ENCODE measurements at places on chromosomes 12 and 14.

DNA sequence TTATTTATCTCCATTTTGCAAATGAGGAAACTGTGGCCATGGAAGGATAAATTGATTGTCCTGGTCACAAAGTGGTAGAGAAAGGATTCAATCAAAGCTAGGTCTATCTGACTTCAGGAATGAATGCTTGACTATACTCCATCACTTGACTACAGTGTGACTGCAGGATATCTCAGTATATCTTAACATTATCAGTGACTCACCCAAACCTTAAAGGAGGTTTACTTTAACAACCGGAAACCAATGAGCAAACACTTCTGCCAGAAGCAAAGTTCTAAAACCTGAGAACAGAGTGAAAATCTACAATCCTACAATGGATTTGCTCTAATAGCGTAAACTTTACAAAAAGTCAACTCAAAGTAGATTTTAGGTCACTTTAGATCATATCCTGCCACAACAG is 277.0 kb downstream of the CEP128 start:
- DNase-seq, result no peak

DNA sequence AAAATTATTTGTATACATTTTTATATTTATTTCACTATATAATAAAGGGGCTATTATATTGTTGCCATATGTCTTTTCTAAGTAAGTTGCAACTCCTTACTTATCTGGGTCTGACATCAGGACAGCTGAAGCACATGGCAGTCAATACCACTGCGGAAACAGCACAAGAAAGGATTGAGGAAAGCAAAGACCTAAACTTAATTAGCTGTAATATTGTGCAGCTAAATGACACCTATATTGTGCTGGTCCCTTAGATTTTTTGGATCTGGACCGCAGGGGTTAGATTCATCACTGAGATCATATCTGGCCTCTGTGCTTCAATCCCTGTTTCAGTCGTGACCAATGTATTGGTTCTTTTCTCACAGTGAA is 359.6 kb upstream of the DIO2 start:
- DNase-seq, result no peak

DNA sequence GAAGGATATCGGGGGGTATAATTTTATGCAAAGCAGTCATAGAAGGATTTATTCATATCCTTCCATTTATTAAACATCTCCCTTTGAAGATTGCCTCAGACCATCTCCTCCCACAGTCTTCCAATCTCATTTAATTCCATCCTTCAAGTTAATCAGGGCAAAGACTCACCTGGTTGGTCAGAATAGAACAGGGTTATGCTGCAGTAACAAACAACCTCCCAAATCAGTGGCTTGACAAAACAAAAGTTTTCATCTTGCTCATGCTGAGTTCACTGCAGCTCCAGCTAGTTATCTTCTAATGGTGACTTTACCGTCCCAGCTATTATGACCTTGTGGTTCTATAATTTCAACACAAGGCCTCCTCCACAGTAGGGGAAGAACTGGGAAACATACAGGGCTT is 48.8 kb upstream of the MTERF2 start:
- no peak for DNase-seq

DNA sequence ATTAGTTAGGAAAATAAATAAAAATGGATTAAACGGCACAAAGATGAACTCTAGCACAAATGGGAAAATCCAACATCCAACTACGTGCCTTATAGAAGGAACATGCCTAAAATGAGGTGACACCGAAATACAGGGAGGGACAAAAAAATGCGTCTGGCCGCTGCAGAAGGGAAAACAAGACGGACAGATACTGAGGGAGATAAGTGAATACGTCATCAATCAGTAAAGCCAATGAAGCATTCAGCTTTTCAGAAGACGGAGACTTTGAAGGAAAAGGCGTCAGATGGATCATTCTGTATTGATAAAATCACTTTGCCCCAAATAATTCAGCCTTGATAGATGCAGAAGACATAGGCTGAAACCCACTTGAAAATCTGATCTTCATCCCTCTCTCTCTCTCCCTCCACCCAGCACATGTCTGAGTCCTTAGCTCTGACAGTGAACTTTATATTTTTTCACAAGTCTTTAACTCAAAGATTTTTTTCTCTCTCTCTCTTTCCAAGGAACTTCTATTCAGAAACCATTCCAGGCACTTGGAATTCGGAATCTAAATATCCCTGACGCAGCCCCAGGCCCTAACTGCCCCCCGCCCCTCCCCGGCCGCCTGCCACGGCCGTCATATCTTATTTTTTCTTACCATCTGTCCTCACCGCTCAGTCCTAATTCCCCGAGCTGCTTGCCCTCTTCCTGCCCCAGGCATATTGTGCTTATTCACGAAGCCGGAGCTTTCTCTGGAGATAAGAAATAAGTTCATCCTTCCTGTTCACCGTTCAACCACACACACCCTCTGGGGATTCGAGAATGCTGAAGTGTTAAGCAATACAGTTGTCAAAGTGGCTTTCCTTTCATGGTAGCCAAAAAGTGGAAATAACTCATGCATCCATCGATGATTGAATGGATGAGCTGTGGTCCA is 35.5 kb upstream of the RFLNA start:
- DNase-seq, result no peak

DNA sequence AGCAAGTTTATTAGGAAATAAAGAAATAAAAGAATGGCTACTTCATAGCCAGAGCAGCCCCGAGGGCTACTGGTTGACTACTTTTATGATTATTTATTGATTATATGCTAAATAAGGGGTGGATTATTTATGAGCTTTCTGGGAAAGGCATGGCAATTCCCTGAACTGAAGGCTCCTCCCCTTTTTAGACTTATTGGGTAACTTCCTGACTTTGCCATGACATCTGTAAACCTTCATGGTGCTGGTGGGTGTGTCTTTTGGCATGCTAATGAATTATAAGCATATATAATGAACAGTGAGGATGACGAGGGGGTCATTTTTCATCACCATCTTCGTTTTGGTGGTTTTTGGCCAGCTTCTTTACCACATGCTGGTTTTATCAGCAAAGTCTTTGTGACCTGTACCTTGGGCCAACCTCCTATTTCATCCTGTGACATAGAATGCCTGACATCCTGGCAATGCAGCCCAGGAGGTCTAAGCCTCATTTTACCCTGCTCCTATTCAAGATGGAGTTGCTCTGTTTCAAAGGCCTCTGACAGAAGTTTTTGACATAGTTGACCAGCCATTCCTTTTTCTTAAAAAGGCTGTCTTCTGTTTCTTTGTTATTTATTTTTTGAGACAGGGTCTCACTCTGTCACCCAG is 11.1 kb upstream of the PTGES3 start:
- no peak for DNase-seq

- peak; percentile 97 for DNase-seq
These were observed at the start of gene ABCD4 for GRCh38 chr14:74302634-74303569. Gene ABCD4, minus strand, starts transcription at chr14:74302934. Its CDS starts 22 bp downstream, at chr14:74302912.

DNA sequence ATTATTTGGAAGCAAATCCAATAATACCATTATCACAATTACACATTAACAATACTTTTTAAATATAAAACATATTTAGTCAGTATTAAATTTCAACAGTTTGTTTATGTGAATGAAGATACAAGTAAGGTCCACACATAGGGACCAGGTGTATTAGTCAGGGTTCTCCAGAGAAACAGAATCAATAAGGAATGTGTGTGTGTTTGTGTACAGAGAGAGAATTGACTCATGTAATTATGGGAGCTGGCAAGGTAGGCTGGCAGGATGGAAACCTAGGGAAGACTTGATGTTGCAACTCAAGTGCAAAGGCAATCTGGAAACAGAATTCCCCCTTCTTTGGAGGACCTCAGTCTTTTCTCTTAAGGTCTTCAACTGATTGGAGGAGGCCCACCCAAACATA is 123.2 kb upstream of the OTX2 start:
- DNase-seq, result no peak

- DNase-seq, result no peak
These were observed 141.9 kb downstream of the NUBPL start for GRCh38 chr14:31703056-31703455.

- no peak for DNase-seq
These were observed 25.8 kb downstream of the ACVR1B start for GRCh38 chr12:51977320-51977753.

DNA sequence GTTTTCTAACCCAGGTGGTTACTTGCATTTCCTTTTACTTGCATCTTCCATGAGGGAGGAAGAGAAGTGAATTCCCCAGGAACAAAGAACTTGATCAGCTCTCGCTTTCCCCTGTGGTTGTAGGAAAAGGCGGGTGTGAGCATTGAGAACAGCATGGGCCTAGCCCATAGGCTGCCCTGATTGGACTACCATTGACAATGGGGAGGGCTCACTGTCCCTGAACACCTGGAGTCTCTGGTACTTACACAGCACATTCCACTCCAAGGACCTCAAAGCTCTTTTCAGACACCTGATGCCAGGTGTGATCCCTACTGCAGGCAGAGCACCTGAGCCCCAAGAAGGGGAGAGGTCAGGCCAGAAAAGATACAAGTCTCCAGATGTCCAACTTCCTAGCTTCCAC is 25.0 kb downstream of the MAX start:
- no peak for DNase-seq

DNA sequence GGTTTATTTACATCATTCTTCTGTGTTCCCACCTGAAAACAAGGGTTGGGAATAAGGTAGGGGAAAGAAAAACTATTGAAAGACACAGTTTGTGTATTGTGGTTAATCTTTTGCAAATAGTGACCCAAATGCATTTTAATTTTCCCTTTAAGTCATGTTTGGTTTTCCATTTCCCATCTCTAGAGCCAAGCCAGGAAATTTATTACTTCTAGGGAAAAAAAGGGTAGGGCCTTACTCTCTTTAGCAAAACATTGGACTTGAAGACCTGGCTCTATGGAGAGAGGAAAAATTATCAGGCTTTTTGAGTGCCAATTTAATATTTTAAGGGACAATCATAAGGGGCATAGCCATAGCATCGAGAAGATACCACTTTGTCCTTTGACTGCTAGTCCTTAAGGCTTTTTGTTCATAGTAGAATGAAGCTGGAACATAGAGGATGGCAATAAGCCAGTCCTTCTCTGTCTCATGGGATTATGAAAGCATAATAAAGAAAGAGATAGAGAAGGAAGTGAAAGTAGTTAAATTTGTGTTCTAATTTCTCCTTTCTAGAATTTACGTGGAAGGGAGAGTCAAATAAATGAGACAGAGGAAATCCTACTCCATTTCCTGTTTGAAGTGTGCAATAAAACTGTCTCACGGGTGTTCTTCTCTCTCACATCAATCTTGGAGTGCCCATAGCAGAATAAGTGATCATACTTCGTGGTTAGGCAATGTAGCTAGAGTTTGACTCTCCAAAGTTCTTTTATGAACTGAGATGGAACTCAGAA is 50.9 kb upstream of the PPFIA2 start:
- DNase-seq, result no peak

- no peak for DNase-seq
These were observed 51.3 kb upstream of the PPP2R5C start for GRCh38 chr14:101709962-101710931.

DNA sequence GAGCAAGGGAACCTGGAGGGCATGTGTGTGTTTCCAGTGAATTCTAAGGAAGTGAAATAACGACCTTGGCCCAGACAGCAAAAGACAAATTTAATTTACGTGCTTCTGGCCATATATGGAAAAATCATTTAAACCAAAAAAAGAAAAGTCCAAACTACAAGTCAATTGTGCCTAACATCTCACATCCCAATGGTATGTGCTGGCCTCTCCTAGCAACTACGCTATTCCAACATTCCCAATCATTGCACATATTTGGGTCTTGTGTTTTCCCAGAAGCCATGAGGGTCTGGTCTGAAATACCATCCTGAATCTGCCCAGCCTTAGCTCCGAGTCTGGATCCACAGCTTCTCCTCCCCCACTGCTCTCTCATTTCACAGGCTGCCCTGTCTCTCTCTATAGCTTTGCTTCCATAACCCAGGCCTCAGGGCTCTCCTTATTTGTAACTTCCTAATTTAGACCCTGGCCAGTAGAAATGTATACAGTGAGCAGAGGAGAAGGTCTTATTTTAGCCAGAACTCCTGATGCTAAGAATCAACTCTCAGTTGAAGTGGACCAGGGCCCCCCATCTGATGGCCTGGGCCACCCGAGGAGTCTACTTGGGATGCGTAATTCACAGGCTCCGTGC is 224.6 kb downstream of the ANO2 start:
- no peak for DNase-seq

- DNase-seq, result no peak
These were observed 338.1 kb upstream of the TMEM132C start for GRCh38 chr12:127928615-127929571.

DNA sequence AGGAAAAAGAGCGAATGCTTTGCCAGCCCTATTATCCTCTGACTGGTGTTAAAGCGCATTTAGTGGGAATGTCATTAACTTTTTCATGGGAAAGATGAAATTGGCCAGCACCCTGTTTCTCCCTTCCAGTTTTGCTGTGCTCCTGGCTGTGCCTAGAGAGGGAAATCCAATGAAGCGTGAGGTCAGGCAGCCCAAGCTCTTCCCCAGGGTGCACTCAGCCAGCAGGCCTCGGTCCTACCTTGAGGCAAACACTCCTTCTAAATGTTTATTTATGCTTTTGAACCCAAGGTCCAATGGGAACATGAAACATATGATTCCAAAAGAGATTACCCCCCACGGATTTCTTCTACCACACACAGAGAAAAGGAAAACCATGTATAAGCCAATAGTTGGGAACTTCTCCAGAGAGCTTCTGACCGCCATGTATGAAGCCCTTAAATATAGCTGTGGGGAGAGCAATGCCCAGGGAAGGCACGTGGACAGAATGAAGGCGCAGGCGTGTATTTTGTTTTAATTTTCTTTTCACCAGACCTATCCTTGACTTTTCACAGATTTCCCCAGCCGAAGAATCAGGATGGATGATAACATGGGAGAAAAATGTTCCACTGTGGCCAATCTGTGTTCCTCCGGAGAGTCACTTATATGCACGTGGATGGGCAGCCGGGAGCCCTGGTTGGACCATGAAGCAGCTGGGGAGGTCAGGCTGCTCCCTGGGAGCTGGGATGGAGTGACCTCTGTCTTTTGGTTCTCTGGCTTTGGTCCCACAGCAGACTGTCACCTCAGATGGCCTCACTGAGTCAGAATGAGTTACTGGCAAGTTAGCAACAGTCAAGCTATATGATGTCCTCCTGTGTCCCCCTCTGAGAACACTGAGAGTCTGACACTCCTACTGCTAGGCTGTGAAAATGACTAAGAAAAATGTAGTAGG is 37.3 kb downstream of the GPR135 start:
- no peak for DNase-seq

DNA sequence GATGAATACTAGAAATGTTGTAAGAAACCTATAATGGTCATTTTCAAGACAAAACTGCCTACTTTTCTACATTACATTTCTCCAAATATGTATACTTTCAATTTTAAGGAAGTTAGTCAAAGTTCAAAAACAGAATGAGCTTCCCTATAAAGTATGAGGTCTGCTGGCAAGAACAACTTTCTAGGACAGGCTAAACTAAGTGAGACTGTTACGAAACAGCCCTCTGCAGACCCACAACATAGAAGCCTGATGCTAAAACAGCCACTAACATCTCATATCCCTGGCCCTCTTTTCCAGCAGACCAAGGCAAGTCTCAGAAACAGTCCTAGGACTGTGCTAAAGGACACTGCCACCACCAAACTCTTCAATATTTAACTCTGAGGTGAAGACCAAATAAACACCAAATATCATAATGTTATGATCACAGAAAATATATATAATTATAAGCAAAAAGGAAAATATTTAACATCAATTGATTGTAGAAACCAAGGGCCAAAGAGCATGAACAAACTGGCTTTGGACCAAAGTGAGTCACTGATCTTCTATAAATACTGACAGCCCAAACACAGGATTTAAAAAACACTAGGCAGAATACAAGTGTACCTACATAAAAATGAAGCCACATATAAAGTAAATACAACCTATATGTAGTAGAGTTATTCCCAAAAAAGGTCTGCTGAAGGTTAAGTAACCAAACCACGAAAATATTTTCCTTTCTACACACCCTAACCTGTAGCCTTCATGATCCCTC is 27.7 kb downstream of the PPP4R3A start:
- no peak for DNase-seq

GRCh38 chr12:110670161-110670701 is 18.7 kb downstream of the HVCN1 start:
- no peak for DNase-seq

Data from anterior cingulate cortex (tissue), 58 donors.